ENCODE measurements at places on chromosomes 11 and 22. TPM values are rescaled to one million over a fixed set of nuclear protein-coding genes. Genes with fewer than 3 reads are reported as not detected.

GRCh38 chr11:127224276-127224675, 223.7 kb upstream of the KIRREL3 start:
- no peak for ATAC-seq

DNA sequence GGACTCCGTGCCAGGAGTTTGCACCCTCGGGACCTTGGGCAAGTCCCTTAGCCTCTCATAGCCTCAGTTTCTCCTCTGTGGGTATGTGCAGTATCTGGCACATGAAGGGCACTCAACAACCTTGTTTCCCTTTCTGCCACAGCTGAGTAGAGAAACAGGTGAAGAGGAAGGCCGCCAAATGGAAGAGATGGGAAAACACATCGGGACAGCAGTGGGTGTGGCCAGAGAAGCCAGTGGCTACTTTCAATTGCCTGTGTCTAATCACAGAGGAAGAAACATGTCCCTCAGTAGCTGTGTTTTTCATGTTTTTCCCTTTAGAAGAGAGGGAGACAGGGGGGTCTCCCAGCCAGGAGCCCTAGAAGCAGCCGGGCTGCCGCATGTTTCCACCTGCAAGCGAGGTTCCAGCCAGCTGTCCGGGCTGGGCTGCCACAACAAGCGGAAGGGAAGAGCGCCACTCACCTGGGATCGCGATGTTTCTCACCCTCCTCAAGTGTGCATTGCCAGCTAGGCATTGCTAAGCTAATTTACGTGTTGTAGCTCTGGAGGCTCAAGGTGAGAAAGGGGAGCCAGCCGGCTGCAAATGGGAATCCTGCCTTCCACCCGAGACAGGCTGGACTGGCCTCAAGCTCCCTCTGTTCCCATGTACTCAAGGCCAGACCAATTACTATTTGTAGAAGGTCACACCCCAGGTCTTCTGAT, 16.7 kb downstream of the ASPHD2 start:
- no peak for ATAC-seq

DNA sequence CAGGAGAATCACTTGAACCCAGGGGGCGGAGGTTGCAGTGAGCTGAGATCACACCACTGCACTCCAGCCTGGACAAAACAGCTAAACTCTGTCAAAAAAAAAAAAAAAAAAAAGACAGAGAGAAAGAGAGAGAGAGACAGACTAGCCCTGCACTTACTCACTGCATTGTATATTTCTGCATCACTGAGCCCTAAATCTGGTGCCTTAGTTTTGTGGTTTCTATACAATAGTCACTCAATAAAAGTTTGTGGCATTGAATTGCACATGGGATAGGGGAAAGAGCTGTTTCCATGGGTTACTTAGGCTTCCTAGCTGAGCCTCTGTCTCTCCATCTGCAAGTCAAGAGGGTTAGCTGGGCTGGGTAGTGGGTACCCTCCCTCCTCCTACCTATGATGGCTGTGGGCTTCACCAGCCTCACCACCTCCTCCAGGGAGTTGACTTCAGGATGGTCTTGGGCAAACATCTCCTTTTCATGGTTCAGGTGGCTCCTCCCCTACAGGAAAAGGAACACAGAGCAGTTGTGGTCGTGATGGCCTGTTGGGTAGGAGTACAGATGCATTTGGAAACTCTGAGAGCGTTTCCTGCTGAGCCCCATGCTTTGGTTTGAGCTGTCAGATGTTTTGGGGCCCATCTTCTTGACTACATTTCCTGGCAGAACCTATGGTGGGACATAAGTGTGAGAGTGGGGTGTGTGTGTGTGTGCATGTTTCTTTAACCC, 73.2 kb downstream of the CCDC81 start:
- peak; percentile 73 for ATAC-seq

DNA sequence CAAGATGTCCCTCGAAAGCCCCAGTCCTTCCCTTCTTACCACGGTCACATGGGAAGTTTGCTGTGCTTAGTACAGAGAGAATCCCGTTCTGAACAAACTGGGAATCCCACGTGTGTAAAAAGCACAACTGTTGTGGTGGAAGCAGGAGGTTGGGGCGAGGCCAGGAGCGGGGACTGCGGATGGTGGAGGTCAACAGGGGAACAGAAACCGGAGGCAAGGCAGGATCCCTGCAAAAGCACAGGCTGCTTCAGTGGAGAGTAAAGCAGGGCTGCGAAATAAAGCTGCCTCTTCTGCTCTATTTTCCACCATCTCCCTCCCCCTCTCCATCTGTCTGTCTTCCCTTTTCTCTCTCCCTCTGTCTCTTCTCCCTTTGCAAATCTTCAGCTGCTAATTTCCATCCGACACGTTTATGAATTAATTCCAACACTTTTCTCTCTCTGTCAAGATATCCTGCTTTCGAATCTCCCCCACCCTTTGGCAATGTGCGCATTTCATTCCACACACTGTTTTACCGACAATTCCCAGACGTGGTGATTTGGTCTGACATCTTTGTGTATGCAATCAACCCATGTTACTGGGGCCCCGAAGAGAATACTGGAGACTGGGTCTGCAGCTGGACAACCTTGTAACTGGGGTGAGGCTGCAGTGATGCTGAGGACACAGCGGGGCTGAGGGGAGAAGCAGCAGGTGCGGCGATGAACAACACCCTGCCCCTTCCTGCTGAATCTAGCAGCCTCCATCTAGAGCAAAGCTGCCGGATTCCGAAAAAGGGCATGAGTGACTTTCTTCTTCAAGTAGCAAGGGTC, 571.8 kb downstream of the OPCML start:
- ATAC-seq, result no peak

Gene PITPNM1
- total RNA-seq, result 111 TPM

GRCh38 chr11:65645710-65646109, 7.8 kb downstream of the SIPA1 start:
- ATAC-seq, result no peak

- ATAC-seq, result no peak
Observed at GRCh38 chr11:45894555-45895247, 9.2 kb downstream of the MAPK8IP1 start.

DNA sequence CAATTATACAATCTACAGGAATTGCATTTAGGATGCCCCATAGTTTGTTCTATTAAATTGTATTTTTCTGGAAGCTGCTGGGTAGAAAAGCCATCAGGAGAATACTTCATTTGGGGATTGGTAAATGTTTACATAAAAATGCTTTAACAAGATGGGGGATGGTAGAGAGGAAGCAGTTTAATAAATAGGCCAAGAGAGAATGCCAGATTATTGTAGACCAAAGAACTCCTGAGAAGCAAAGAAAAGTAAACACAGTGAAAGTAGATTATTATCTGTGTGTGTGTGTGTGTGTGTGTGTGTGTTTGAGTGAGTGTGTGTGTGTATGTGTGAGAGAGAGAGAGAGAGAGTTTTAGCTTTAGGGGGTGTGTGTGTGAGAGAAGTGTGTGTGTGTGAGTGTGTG, 820.4 kb upstream of the CCDC90B start:
- ATAC-seq, result no peak

- no peak for ATAC-seq
Observed at GRCh38 chr22:20213833-20214708, 54.0 kb downstream of the RTN4R start.

GRCh38 chr11:121105481-121106195, 4.6 kb downstream of the TECTA start:
- no peak for ATAC-seq

DNA sequence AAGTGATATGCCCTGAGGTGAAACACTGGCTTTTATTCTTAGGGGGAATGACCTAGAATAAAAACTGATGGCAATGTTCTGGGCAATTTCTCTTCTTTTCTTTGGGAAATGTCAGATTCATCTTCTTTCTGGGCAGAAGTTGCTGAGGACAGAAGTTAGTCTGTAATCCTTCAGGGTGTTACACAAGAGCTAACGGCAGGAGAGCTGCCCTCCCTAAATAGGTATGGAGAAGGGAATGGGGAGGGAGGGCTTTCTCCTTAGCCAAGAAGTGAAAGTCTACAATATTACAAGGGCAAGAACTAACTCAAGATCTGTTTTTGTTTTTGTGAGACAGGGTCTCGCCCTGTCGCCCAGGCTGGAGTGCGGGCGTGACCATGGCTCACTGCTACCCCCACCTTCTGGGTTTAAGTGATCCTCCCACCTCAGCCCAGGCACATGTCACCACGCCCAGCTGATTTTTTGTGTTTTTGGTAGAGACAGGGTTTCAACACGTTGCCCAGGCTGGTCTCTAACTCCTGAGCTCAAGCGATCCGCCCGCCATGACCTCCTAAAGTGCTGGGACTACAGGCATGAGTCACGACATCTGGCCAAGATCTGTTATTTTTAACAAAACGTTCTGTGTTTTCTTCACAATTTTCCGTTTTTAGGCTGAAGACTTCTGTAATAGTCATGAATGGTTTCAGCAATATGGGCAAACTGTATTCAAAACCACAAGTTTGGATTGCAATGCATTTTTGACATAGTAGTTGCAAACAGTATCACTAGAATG, 7.2 kb downstream of the PIWIL4 start:
- no peak for ATAC-seq

DNA sequence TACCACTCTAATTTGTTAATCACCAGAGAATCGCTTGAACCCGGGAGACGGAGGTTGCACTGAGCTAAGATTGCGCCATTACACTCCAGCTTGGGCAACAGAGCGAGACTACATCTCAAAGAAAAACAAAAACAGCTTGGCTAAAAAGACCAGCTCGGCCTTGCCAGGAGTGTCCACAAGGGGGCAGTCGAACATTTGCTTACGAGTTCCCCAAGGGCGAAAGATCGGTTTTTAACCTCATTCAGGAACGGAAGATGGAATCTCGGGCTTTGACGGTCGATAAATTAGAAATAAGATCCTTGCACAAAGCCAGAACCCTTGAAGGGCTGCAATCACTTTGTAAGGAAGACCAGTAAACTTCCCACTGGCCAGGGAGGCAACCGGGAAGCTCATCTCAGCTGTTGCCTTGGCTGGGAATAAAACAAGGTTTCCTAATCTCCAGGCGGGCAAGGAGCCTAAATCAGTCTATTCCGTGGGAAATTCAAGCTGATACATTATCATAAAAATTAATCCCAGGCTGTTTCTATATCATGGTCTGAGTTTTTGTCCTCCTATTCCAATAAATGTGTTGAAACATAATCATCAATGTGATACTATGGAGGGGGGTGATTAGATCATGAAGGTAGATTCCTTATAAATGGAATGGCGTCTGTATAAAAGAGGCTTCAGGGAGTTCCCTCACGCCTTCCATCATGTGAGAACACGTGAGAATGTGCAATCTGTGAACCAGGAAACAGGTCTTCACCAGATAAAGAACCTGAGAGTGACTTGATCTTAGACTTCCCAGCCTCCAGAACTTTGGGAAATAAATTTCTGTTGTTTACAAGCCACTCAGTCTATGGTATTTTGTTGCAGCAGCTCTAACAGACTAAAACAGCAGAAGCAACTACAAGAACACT, 14.9 kb upstream of the SLC29A2 start:
- ATAC-seq, result peak; percentile 78

Gene FXYD6
- total RNA-seq, result not detected

DNA sequence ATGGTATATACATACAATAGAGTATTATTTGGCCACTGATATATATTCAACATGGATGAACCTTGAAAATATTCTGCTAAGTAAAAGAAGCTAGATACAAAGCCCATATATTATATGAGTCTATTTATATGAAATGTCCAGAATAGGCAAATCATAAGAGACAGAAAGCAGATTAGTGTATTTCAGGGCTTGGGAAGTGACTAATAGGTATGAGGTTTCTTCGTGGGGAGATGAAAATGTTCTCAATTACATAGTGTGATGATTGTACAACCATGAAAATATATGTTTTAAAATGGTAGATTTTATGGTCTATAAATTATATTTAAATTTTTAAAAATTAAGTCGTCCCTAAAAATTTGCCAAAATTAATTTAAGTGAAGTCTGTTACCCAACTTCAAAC, 92.2 kb downstream of the STK33 start:
- ATAC-seq, result no peak

Gene KBTBD3
- 6.0 TPM for total RNA-seq

Gene MYO7A
- total RNA-seq, result 4.0 TPM

- ATAC-seq, result no peak
Observed at GRCh38 chr11:111573821-111574249, 28.4 kb upstream of the SIK2 start.

Gene WT1
- not detected for total RNA-seq

Gene DBX1
- total RNA-seq, result not detected

DNA sequence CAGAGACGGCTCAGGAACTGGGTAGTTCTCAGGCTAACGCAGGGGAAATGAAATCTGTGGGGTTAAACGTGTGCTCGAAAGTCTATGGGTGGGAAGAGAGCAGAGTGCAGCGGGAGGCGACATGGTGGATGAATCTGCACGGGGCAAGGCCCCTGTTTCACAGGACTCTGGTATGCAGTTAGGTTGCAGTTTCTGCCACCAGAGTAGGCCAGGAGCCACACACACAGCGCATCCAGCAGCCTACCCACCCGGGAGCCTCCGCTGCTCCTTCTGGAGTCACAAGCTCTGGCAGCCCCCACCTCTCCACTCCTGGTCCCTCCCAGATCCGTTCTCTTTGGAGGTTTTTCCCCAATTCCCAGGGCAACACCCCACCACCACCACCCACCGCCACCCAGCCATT, 27.0 kb downstream of the SPATA19 start:
- no peak for ATAC-seq

GRCh38 chr22:30649430-30650007, 13.9 kb downstream of the SLC35E4 start:
- peak; percentile 98 for ATAC-seq

- ATAC-seq, result peak; percentile 94
Observed at GRCh38 chr22:30078320-30079311, 1.6 kb upstream of the HORMAD2 start.

Gene GRIK4
- total RNA-seq, result not detected

- no peak for ATAC-seq
Observed at GRCh38 chr11:12942157-12942556, 67.0 kb upstream of the RASSF10 start.

Gene FGF4
- total RNA-seq, result not detected

- ATAC-seq, result no peak
Observed at GRCh38 chr11:104573441-104573990, 324.7 kb downstream of the CASP12 start.

Gene C1QTNF5
- not detected for total RNA-seq

DNA sequence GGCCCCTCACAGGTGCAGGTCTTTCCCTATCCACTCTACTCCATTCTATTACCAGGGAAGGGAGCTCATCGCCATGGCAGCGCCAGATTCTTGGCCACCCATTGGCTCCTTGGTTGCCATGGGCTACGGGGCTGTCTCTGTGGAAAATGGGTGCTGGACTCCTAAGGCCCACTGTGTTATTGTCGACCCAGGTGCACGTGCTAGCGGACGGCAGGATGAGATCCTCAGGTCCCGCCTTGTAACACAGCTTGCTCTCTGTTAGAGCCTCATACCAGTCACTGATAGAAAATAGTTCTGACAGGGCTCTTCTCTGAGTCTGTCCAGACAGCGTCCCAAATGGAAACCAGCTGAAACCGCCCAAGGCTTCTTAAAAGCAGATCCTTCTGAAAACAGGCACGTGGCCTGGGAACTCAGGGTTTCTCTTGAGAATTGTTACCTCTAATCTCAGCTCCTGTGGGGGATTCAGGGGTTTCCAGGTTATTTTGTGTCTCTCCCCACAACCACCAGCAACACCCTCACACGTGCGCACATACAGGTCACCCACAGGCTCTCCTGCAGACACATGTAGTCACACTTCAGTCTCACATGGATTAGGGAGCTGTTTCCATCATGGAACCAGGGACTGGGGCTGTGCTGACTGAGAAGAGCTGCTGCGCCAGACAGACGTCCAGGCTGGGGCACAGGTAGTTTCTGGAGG, 1.5 kb downstream of the TUB start:
- no peak for ATAC-seq

Gene SH3BP1
- 118 TPM for total RNA-seq
